Occipital lobe (tissue), 3 donors: ENCODE measurements at places on chromosomes 16 and 17.

DNA sequence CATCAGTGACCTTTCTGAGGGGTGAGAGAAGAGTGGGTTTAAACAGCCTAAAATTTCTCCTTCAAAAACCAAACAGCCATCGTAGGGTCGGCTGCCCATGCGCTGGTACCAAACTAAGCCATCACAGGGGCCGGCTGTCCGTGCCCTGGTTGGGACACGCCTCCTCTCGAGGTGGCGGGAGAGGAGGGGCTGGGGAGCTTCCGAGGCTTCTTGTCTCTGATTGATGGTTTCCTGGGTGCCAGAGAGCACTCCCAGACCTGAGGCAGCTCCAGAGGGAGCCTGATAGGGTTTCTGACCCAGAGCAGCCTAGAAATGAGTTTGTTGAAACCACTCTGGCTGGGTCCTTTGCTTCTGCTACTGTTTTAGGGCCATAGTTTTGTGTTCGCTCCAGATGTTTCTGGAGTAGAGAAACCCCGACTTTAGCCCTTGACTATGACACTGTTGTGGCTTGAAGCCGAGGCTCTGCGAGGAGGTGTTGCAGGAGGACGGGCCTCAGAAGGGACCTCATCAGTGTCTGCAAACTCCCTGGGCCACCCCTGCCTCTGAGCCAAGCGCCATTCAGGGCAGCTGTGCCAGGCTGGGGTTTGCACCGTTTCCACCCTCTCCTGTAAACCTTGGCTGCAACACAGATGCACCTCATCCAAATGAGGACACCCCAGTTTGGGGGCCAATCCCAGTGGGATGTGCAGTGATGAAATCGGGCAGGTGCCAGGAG lies 6.2 kb downstream of the ZNF276 start:
- DNase-seq, result no peak

GRCh38 chr17:9470171-9470570 lies 105.4 kb downstream of the STX8 start:
- no peak for DNase-seq

DNA sequence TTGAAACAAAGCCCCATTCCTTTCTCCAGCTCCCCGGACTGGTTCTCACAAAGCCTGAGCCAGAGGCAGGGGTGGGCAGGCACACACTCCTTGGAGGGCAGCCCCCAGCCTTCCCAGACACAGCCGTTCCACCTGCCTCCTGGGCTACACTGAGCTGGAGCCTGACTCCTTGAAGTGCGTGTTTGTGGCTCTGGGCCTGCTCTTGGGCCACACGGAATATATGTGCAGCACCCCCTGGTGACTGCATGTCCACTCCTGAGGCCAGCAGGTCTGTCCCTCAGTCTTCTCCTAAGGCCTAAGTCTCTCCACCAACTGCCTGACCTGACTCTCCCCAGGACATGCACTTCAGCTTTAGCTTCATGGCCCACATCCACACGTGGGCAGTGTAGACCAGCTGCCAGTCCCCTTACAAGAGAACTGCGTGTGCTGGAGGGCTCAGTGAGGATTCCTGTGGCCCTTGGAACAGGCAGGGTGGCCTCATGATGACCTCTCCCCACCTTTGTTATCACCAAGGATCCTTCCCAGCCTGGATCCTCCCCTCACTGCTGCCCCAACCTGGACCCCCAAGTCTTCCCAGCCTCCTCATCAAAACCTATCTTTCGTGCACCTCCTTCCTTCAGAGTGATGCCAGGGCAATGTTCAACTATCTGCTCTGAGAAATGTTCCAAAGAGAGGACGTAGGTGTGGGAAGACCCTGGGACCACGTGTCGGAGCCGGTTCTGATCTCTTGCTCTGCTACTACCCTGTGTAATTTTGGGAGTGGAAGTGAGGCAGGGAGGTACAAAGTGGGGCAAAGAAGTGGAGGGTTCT lies 12.4 kb upstream of the SLC6A2 start:
- no peak for DNase-seq

- DNase-seq, result no peak
Observed at GRCh38 chr17:47810200-47810821, 11.3 kb downstream of the OSBPL7 start.

DNA sequence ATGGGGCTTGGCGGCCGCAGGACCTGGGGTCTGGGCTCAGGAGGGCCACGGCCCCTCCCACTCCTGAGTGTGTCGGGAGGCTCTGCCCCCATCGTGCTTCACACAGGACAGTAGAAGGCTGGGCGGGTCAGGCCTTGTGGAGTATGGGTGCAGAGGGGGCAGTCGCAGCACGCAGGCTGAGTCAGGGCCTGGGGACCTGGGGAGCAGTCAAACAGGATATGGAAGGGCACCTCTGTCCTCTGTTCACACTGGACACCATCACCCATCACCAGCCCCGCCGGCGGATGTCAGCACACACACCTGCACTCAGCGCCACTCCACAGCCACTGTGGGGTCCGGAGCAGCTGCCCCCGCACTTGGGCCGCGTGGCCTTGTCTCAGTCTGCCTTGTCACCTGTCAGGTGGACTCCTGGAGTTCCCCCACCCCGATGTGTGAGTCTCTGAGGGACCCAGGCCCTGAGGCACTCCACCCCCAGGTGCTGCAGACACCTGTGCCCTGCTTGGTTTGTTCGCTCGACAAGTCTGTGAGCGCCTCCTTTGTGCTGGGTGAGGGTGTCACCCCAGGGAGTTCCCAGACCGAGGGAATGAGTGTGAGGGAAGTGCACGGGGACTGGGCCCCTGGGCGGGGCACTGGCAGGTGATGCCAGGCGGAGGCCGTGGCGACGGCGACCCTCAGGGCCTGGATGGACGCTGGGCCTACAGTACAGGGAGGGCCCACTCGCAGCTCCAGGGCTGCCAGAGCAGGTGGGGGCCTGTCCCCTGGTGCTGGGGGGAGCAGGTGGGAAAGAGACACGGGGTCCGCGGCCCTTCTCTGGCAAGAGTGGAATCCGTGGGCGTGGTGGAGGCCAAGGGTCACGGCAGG lies 31.7 kb downstream of the ZFPM1 start:
- DNase-seq, result no peak

- no peak for DNase-seq
Observed at GRCh38 chr16:74892574-74893461, 92.1 kb downstream of the WDR59 start.

- no peak for DNase-seq
Observed at GRCh38 chr17:75776386-75777295, 8.0 kb upstream of the UNK start.

- no peak for DNase-seq
Observed at GRCh38 chr17:49823614-49824013, 24.3 kb downstream of the TAC4 start.
